ENCODE measurements at places on chromosomes 4 and X. TPM values are rescaled to one million over a fixed set of nuclear protein-coding genes. Genes with fewer than 3 reads are reported as not detected.

Gene RBM47
- total RNA-seq: 24.1 TPM

Gene SAGE1
- 0.07 TPM for total RNA-seq

Gene RASSF6
- 1.1 TPM for total RNA-seq

Gene NR3C2
- total RNA-seq: not detected

Gene CSAG3
- not detected for total RNA-seq

Gene GPRASP1
- 0.22 TPM for total RNA-seq

Gene AGTR2
- not detected for total RNA-seq

Gene UGT2B17
- total RNA-seq: not detected

Gene NUDT11
- total RNA-seq: 2.8 TPM

Gene ADGRG2
- total RNA-seq: 11.0 TPM

Gene OTUD6A
- total RNA-seq: not detected

Gene HTR2C
- total RNA-seq: not detected

Gene PAGE2B
- not detected for total RNA-seq

Gene FAM47E
- total RNA-seq: 0.32 TPM

Gene IL3RA
- 0.17 TPM for total RNA-seq

Gene FATE1
- total RNA-seq: not detected

Gene CTSO
- 1.0 TPM for total RNA-seq

Gene OTC
- not detected for total RNA-seq

Gene MTM1
- 7.0 TPM for total RNA-seq

Gene INTU
- 1.5 TPM for total RNA-seq

Gene PABPC1L2A
- not detected for total RNA-seq

Gene BEX3
- 272 TPM for total RNA-seq

Gene XAGE1A
- total RNA-seq: not detected

Gene GPR143
- total RNA-seq: 0.21 TPM

Gene MSX1
- 4.8 TPM for total RNA-seq

Gene ZNF630
- 0.22 TPM for total RNA-seq

Gene GNRHR
- total RNA-seq: not detected

Gene TKTL1
- total RNA-seq: not detected

Gene ZNF330
- 24.1 TPM for total RNA-seq

Gene C4orf50
- total RNA-seq: not detected

Gene ARAP2
- total RNA-seq: 0.35 TPM

Gene EIF4E
- 126 TPM for total RNA-seq

Gene DKK2
- total RNA-seq: not detected

Gene LCORL
- 4.0 TPM for total RNA-seq

Gene PAK3
- total RNA-seq: not detected

Gene MTCP1
- 19.1 TPM for total RNA-seq

Gene GABRB1
- total RNA-seq: not detected

Gene ATOH1
- not detected for total RNA-seq

Gene CLDN34
- not detected for total RNA-seq

Gene PDZD4
- total RNA-seq: 3.4 TPM

Gene TMPRSS11B
- total RNA-seq: not detected

Gene SLC10A6
- not detected for total RNA-seq

Gene ZDHHC15
- not detected for total RNA-seq

Gene XAGE2
- total RNA-seq: not detected

Gene XG
- not detected for total RNA-seq

Gene FREM3
- not detected for total RNA-seq

Gene PNCK
- total RNA-seq: 0.13 TPM

Gene ZNF827
- total RNA-seq: 4.5 TPM

Gene CLGN
- total RNA-seq: 4.2 TPM

Gene OPRPN
- total RNA-seq: not detected

Gene SLC9B1
- not detected for total RNA-seq

Gene IBSP
- total RNA-seq: not detected

All from A549 treated with GW870086 at 1 μM for 4 hours (cell line).